ENCODE measurements at places on chromosomes 5 and 9. TPM values are rescaled to one million over a fixed set of nuclear protein-coding genes. Genes with fewer than 3 reads are reported as not detected.
A peak's percentile ranks its signal among the peaks of the same experiment; 100 is the strongest.

DNA sequence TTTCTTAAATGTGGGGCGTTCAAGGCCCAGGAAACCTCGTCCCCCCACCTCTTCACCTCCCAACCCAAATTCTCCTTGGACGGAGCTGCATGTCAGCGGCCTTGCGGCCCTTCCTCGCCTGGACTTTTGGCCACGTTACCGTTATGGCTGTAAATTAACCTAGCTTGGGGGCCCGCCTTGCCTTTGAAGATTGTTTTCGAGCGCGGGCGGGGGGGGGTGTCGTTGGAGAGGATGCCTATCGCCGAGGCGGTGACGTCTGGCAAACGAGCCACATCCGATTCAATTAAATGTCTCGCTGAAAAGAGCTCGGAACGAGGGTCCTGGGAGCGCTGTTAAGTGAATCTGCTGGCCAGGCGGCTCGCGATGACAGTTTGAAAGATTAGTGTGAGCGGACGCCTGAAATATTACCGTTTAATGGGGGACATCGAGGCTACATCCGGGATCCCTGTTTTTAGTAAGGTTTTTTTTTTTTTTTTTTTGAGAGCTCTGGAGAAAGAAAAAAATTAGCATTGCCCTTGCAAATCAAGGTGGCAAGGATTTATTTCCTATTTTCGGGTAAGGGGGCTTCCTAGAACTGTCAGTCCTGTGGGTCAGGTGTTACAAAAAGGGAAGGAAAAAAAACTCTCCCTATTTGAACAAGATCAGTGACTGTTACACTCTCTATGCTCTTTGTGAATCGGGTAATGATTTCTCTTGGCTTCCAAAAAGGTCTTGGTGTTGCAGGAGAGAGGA lies 2.3 kb upstream of the NKX2-5 start:
- no peak overlapping the region for H3K4me3 ChIP-seq
- H3K27me3 ChIP-seq, result peaks cover 90% of the 10 kb centered on the region
- H3K36me3 ChIP-seq, result no peaks in the 10 kb centered on the region
- peaks cover 2% of the 10 kb centered on the region for H3K4me1 ChIP-seq

GRCh38 chr9:81896070-81896469 lies 32.2 kb upstream of the SPATA31D4 start:
- no peaks in the 10 kb centered on the region for H3K27me3 ChIP-seq
- no peak overlapping the region for H3K27ac ChIP-seq
- DNase-seq, result no peak
- no peaks in the 10 kb centered on the region for H3K36me3 ChIP-seq
- H3K4me1 ChIP-seq, result peaks cover 3% of the 10 kb centered on the region

GRCh38 chr5:173883347-173883924 lies 4.7 kb upstream of the CPEB4 start:
- H3K36me3 ChIP-seq, result no peaks in the 10 kb centered on the region
- H3K27me3 ChIP-seq, result no peaks in the 10 kb centered on the region
- peaks cover 5% of the 10 kb centered on the region for H3K4me1 ChIP-seq
- H3K27ac ChIP-seq, result no peak overlapping the region

DNA sequence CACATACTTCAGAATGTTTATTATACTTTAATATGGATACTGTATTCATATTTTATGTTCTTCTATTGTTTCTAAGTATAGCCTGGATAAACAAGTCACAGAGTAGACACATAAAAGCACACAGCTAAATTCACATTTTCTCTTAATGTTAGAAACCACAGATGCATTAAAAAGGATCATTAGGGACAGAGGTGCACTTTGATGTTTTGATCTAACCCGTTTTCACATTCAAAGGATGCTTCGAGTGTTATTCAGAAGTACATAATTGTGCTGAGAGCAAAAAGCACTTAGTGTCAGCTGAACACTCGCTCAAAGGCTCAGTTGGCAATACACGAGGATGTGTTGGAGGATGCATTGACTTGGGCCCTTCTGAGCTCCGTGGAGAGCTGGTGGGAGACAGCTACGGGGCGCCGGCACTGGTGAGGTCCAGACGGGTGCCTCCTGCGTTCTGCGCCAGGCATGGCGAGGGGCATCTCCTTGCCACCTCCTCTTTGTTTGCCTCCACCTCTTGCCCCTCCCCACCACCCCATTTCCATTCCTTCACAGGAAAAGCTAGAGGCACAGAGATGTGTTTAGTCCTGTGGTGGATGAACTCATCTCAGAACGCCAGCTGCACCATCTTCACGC lies 35.5 kb downstream of the MED10 start:
- no peak for DNase-seq
- H3K4me3 ChIP-seq, result no peak overlapping the region
- H3K36me3 ChIP-seq, result no peaks in the 10 kb centered on the region

DNA sequence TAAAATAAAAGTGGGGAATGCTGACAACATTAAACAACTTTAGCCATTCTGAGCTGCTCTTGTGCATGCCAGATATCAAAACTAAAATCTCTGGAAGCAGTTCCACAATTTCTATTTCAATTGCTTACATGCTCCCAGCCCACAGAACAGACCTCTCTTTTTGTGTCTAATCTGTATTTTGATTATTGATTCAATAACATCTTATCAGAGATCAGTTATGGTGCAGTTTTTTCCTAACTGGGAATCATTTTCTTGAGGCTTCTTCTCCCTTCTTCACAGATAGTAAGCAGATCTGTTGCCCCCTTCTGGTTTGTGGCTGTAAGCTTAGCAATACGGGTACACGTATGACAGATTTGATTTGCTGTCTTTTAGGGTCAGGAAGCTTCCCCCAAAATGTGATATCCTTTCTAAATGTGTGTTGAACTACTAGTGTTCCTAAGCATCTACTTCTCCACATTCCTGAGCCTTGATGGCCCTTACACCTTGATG lies 39.4 kb downstream of the MRPS27 start:
- no peak overlapping the region for H3K4me3 ChIP-seq
- peak; percentile 66 for DNase-seq
- H3K4me1 ChIP-seq, result peaks cover 7% of the 10 kb centered on the region
- H3K36me3 ChIP-seq, result peaks cover 4% of the 10 kb centered on the region
- H3K27ac ChIP-seq, result peak overlapping the region; percentile 70

GRCh38 chr9:19233344-19233743 lies 2.9 kb downstream of the DENND4C start:
- no peaks in the 10 kb centered on the region for H3K27me3 ChIP-seq
- peaks cover 2% of the 10 kb centered on the region for H3K36me3 ChIP-seq
- H3K27ac ChIP-seq, result no peak overlapping the region
- no peak for DNase-seq
- H3K4me3 ChIP-seq, result no peak overlapping the region
- H3K4me1 ChIP-seq, result peaks cover 3% of the 10 kb centered on the region

AK8 gene
- under 0.01 TPM for total RNA-seq

- peaks cover 3% of the 10 kb centered on the region for H3K27me3 ChIP-seq
- H3K36me3 ChIP-seq, result no peaks in the 10 kb centered on the region
- H3K4me1 ChIP-seq, result peaks cover 6% of the 10 kb centered on the region
- H3K4me3 ChIP-seq, result no peak overlapping the region
- H3K27ac ChIP-seq, result no peak overlapping the region
Measured at GRCh38 chr9:90942555-90942954, 140.9 kb downstream of the SYK start.

RLN2 gene
- not detected for total RNA-seq

DNA sequence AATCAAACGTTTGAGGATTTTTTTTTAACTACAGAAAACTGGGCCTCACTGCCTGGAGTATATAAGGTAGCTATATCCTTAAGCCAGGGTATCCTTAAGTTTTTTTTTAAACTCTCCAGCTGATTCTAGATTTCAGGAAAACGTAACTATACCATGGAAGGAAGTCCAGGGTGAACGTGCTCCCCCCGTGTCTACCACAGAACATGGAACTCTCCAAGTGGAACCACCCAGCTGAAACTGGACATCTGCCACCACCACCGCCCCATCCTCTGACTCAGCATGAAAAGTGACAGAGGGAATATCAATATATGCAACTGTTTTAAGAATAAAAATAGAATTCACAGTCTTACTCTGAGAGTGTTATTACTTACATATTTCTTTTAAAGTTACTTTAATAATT lies 61.3 kb downstream of the DROSHA start:
- peaks cover 16% of the 10 kb centered on the region for H3K36me3 ChIP-seq
- H3K4me3 ChIP-seq, result no peak overlapping the region
- peak overlapping the region; percentile 82 for H3K27ac ChIP-seq
- H3K4me1 ChIP-seq, result peaks cover 7% of the 10 kb centered on the region
- peak; percentile 54 for DNase-seq

DNA sequence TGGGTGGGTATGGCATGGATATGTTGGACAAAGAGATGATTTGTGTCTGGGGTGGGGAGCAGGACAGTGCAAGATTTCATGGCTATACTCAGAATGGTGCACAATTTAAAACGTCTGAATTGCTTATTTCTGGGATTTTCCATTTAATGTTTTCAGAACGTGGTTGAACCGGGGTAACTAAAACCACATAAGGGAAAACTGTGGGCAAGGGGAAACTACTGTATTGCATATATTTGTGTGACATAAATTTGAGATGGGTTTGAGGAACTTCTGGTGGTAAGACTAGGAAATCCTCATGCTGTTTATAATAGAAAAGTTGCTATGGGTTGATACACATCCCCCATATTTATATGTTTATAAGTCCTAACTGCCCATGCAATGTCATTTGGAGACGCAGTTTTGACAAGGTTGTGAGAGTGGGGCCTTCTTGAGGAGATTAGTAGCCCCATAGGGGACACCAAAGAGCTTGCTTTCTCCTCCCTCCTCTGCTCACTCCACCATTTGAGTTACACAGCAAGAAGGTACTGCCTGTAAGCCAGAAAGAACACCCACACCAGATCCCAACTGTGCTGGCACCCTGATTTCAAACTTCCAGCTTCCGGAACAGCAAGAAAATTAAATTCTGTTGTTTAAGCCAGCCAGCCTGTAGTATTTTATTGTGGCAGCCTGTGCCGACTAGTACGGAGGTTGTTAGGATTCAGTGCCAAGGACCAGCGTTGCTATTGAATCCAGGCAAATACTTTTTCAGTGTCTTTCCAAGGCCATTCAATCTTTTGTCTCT lies 2118.9 kb downstream of the MAT2B start:
- DNase-seq, result no peak
- H3K36me3 ChIP-seq, result no peaks in the 10 kb centered on the region
- no peak overlapping the region for H3K4me3 ChIP-seq
- no peaks in the 10 kb centered on the region for H3K27me3 ChIP-seq

TUSC1 gene
- 2.0 TPM for total RNA-seq

DNA sequence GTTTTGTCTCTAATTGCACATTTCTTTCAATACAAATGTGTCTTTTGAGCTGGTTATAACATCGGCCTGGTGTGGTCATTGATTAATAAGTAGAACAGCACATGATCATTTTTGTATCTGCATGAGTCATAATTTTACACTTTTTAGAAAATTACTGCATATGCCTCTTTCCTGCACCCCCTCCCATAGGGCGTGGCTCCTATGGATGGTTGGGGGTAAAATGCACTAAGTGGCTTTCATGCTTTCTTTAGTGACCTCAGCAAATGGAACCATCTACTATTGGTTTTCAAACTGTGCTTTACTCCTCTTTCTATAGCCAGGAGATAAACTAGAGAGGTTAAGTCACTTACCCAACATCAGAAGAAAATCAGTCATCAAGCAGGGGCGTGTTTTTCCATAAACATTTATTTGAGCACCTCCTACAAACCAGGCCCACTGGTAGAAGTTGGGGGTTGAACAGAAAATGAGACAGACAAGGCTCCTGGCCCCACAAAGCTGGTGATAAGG lies 3.8 kb downstream of the ANXA6 start:
- no peak overlapping the region for H3K27ac ChIP-seq
- H3K27me3 ChIP-seq, result no peaks in the 10 kb centered on the region
- peaks cover 32% of the 10 kb centered on the region for H3K4me1 ChIP-seq
- H3K4me3 ChIP-seq, result no peak overlapping the region
- no peak for DNase-seq
- H3K36me3 ChIP-seq, result peaks cover 9% of the 10 kb centered on the region

DNA sequence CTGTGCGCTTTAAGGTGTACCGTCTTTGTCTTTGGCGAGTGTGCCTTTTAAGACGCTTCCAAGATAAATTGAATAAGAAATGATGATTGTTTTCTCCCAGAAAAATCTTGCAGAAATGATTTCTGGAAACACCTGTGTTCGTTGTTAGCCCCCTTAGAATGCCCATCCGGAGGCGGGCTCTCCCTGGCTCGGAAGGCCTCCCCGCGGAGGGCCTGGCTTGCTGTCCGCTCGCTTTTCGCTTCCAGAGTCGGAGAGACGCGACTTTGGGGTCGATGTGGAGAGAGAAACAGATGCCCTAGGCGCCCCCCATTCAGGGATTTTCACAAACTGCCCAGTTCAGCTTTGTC lies 23.9 kb downstream of the LECT2 start:
- no peak for DNase-seq
- no peaks in the 10 kb centered on the region for H3K36me3 ChIP-seq
- H3K27ac ChIP-seq, result no peak overlapping the region
- H3K4me1 ChIP-seq, result no peaks in the 10 kb centered on the region
- peaks cover 38% of the 10 kb centered on the region for H3K27me3 ChIP-seq
- H3K4me3 ChIP-seq, result no peak overlapping the region

PCDHA4 gene
- under 0.01 TPM for total RNA-seq

DNA sequence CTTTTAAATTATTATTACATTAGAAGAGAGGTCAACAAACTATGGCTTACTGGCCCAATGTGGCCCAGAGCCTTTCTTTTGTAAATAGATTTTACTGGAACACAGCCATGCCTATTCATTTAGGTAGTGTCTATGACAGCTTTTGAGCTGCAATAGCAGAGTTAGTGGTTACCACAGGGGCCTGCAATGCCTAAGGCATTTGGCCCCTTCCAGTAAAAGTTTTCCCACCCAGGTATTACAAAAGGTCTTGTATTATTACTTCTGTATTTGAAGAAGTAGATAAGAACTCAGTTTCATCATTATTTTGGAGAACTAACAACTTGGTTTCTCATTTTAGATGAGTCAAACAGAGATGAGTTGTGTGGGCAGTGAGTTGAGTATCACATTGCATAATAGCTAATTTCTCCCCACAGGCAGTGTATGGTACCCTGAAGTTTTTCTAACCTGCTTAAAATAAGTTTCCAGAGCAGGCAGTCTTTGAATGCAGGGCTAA lies 9.5 kb downstream of the MTRR start:
- H3K36me3 ChIP-seq, result peaks cover 27% of the 10 kb centered on the region
- peak; percentile 76 for DNase-seq
- H3K4me1 ChIP-seq, result peaks cover 8% of the 10 kb centered on the region

DPYSL3 gene
- total RNA-seq, result 50.2 TPM

DNA sequence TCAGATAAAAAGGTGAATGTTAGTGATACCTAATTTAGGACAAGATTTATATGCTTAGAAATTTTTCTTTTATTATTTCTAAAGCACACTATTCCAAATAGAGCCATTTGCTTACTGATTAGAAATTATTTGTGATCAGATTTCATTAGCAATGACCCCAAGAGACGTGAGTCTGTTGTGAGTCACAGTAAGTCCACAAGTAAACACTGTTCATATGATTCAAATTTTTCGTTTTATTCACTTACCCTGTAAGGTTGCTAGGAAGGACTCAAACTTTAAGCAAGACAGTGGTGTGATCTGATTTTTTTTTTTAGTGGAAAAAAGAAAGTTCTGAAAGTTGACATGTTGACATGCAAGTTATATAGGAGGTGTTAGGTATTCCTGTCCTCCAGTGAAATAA lies 1.2 kb downstream of the CARD6 start:
- H3K4me1 ChIP-seq, result 0 out of 2 replicates have a peak, but pooled peaks cover 2% of the 10 kb centered on the region
- H3K27ac ChIP-seq, result no peak overlapping the region
- no peaks in the 10 kb centered on the region for H3K27me3 ChIP-seq
- DNase-seq, result peak; percentile 71
- H3K4me3 ChIP-seq, result no peak overlapping the region
